Left cardiac atrium (tissue), 4 donors: ENCODE measurements at places on chromosomes 7 and 10.

DNA sequence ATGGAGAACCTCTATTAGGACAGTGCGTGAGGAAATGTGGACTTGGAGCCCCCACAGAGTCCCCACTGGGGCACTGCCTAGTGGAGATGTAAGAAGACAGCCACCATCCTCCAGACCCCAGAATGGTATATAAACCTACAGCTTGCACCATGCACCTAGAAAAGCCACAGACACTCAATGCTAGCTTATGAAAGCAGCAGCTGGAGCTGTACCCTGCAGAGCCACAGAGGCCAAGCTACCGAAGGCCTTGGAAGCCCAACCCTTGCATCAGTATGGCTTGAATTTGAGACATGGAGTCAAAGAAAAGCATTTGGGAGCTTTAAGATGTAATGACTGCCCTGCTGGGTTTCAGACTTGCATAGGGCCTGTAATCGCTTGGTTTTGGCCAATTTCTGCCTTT, 361.3 kb downstream of the ZNF248 start:
- DNase-seq = no peak

- no peak for DNase-seq
Measured at GRCh38 chr7:27689150-27689549, 26.5 kb upstream of the HIBADH start.

DNA sequence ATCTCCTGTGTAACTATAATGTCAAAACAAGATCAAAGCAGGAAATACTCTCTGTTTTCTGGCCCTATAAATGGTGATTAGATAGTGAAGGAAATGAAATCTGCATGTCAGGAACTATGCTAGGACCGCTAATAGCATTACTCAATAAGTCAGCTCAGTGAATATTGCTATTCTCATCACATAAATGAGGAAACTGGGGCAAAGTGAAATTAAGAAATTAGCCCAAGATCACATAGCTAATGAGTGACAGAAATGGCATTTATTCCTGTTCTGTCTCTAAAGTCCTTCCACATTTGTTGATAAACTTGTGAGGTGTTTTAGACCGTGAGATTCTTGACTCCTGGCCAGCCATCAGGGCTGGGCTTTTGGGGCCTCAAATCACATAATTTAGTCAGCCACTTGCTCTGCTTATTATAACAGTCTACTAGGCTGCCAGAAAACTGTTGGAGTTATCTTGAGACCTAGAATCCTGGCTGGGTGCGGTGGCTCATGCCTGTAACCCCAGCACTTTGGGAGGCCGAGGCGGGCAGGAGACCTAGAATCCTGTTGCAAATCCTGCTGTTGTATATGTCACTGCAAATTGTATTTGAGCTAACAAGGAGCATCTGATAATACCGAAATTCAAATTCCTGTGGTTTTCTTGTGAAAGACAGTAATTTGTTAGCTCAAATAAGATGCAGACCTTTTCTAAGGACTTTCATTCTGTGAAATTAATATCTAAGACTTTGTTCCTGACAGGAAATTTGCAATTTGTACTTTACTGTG, 66.5 kb upstream of the SHTN1 start:
- no peak for DNase-seq

- DNase-seq = no peak
Measured at GRCh38 chr7:76296743-76297740, 5.4 kb upstream of the HSPB1 start.

DNA sequence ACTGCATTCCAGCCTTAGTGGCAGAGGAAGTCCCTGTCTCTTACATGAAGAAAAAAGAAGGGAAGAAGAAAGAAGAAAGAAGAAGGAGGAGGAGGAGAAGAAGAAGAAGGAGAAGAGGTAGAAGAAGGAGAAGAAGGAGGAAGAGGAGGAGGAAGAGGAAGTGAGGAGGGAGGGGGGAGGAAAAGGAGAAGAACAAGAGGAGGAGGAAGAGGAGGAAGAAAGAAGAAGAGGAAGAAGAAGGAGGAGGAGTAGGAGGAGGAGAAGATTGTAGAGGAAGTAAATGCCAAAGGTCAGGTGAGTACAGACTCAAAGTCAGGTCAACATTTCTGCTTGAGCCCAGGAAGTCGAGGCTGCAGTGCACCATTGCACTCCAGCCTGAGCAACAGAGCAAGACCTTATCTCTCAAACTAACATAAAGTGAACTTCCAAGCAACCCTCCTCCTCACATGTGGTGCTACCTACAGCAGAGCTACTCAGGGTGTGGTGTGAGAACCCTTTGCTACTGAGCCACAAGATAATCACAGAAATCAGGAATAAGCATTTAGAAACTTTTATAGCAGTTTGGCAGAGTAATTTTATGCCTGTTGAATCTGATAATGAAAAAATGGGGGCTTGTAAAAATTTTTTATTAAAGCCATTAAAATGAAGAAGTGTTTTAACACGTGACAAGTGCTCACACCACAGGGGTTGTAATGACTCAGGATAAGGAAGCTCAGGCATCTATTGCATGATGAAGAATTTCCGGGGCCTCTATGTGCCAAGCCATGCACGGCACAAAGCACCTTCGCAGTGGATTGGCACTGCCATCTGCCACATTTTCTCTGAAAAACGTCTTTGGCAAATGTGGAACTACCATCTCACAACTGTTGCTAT, 224.9 kb upstream of the AUTS2 start:
- DNase-seq = no peak

- no peak for DNase-seq
Measured at GRCh38 chr10:119268428-119268827, 61.1 kb downstream of the GRK5 start.
